ENCODE measurements at places on chromosomes 12 and 14. TPM values are rescaled to one million over a fixed set of nuclear protein-coding genes. Genes with fewer than 3 reads are reported as not detected.

DNA sequence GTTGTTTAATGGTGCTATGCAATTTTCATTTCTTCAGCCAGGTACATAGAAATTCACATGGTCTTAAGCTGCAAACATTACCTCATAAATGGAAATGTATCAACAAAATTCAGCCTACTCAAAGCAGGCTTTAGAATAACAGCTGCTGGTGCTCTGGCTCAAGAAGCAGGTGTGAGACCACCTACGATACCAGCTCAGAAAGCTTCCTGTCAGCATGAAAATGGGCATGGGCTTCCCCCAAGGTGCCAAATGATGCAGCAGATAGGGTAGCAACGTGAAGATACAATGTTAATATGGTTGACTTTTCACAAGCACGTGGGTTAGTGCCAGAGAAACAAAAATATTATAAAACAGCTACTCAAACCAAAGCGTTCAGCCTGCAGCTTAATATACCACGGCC is 343.4 kb upstream of the PRICKLE1 start:
- DNase-seq = no peak

DNA sequence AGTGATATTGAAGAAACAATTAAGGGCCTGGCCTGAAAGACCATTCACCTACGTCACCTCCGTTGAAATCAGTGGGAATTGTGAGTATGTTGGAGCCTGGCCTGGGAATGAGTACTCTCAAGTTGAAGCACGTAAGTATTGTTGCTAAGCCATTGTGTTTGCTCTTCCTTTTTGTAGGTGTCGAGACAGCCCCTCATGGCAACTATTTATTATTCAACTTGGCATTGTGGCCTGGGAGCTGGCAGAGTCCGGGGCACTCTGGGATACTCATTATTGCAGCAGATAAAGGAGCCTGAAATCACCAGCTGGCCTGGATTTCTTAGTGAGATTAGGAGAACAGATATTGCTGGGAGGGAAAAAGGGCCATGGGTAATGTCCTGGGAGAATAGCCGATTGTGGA is 147.4 kb downstream of the C12orf75 start:
- DNase-seq = no peak

MUCL1 gene
- polyA plus RNA-seq = not detected

MYF5 gene
- not detected for polyA plus RNA-seq

- DNase-seq = no peak
Measured at GRCh38 chr12:127172861-127173260, 1094.1 kb upstream of the TMEM132C start.

DNA sequence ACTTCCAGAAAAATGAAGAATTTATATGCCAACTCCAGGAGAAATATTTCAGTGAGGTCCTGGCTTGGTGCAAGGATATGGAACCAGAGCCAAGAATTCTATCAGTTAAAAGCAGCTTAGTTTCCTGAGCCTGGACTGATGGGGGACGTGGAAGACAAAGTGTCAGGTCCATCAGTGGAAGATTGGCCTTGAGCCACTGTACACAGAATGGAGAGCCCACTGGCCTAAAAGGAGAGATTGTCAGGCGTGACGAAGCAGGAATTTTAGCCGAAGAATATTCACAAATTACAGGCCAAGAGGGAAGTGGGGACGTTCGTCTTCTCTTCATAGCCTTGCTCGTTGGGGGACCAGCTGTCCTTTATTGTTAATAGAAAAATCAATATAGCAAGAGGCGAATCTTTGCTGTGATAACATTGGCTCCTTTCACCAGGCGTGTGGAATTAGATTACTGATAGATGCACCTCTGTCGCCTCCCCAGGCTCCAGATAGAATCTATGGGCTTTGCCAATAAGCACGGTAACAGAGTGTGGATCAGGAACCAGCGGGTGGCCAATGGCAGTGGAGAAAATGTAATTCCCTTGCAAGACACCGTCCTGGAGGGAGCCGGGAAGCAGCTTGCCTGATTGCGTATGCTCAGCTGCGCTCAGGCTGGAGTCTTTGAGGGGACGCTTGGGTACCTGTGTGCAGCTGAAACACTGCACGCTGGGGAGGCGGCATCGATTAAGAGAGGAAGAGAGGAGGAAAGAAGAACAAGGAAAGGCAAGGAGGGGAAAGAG is 56.4 kb downstream of the TMEM132C start:
- DNase-seq = no peak

GRCh38 chr14:37172024-37172869 is at the start of gene SLC25A21:
Gene SLC25A21, minus strand, starts transcription at chr14:37172606.
- DNase-seq = peak; percentile 84

DNA sequence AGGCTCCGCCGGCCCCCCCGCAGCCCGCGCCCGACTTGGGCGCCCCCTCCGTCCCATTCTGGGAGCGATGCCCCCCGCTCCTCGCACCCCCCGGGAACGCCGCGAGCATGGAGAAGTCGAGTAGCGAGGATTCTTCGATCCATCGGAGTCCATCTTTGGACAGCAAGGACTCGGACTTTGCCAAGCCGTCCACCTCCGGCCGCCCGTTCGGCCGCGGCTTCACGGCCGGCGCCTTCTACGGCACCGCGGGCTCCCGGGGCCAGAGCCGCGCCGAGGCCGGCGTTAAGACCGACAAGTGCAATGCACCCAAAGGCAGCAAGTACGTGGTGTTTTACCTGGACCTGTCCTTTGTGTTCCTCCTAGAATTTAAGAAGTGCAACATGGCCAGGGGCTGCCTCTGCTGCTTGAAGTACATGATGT is 123.6 kb downstream of the TSPAN9 start:
- DNase-seq = no peak

CNTN1 gene
- polyA plus RNA-seq = 0.38 TPM

- DNase-seq = peak; percentile 36
Measured at GRCh38 chr12:99611117-99611516, 36.4 kb upstream of the GARIN6 start.

MAP3K9 gene
- polyA plus RNA-seq = 0.05 TPM

PMEL gene
- 0.76 TPM for polyA plus RNA-seq

DNA sequence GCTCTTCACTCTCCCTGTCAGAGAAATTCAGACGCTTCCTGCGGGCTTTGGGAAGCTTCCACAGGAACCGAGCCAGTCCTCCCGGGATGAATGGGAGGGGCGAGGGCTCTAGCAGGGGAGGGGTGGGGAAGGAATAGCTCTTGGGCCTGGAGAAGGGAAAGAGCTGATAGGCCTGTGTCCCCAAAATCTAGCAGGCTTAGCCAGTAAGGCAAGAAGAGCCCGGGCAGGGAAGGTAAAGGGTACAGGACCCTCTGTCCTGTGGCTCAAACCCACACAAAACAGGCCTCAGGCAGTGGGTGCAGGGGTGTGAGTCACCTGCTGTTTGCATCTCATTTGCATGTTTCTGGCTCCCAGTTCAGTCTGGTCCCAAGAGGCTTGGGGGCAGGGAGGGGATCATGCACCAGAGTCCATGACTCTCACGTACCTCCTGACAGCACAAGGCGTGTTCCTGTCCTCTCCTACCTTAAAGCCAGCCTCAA is 8.7 kb upstream of the SMUG1 start:
- peak; percentile 70 for DNase-seq

AQP5 gene
- not detected for polyA plus RNA-seq

- DNase-seq = peak; percentile 59
Measured at GRCh38 chr12:14238221-14238792, 127.2 kb upstream of the ATF7IP start.

DNA sequence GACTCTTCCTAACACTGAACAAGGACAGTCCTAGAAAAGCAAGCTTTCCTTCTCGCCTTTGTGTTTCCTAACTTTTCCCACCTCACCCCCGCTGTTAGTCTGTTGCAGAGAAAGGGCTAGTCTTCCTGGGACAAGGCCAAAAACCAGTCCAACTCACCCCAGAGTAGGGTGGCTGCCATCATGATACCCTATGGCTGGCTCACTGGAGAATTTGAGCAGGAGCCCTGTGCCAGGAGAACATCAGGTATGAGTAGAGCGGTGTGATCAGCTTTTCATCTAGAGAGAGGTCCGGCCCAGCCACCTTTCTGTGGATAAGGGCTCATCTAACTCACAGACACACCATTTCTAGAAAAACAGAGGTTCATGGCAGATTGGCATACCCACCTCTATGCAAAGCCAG is 16.7 kb upstream of the ZFP36L1 start:
- DNase-seq = no peak

DNA sequence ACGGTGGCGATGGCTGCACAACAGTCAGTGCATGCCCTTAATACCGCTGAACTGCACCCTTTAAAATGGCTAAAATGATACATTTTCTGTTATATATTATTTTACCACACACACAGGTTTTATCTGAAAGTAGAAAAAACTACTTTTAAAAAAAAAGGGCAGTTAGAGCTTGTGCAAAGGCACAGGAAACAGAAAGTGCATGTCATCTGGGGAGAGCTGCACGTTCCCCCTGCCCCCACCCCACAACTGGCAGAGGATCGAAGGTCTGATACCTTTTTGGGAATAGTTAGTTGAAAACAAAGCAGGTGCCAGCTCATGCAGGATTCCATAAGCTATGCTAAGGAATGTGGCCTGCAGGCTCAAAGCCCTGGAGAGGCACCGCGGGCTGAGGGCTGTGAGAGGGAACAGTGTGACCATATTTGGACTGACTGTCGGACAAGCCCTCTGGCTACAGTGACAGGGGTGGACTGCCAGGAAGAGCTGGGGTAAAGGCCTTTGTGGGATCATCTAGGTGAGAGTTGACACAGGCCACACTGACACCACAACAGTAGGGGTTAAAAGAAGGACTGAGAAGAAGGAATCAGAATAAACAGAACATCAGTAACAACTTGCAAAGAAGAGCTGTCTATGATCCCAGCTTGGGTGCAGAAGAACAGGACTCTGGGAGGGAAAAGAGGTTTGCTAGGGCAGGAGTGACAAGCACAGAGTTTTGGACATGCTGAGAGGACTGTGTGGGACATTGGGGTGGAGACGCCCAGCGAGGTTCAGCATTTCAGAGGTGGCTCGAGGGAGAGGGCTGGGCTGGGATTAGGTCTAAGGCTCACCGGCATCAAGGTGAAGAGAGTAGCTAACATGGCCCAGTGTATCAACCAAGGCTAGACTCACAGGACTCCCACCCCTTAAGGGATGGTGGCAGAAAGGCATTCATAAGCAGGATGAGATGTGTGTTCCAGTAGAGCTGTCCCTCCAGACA is 54.6 kb downstream of the ACTN1 start:
- no peak for DNase-seq

DNA sequence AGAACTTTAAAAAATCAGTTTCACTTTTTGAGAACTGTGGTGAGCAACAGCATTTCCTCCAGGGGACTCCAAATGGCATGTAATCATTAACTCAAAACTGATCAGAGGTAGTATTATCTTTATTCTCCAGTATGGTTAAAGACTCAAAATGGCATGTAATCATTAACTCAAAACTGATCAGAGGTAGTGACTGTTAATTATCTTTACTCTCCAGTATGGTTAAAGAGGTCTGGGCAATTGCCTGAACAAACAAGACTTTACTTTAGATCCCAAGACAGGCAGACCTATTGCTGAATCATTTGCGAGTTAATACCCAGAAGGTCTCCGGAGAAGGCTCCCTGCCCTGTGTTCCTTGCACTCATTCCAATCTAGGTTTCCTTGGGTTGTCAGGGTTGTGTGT is 6.6 kb upstream of the ACADS start:
- DNase-seq = no peak

DNA sequence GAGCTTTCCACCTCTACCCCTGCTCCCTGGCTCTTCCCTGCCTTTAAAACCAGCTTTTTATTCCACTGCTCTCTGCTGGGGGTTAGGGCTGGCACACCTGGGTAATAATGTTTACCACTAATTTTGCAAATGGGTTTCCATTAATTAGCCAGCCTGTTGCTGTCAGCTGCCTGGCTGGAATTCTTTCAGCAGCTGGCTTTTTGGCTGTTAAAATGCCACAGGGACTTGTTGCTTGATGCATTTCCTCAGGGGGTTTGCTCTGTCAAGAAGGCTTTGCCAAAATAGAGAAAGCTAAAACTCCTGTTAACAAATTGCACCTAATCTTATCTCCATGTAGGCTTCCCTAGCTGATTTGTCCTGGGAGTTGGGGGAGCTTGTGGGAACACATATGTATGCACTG is 51.8 kb upstream of the PSMC1 start:
- no peak for DNase-seq

DNA sequence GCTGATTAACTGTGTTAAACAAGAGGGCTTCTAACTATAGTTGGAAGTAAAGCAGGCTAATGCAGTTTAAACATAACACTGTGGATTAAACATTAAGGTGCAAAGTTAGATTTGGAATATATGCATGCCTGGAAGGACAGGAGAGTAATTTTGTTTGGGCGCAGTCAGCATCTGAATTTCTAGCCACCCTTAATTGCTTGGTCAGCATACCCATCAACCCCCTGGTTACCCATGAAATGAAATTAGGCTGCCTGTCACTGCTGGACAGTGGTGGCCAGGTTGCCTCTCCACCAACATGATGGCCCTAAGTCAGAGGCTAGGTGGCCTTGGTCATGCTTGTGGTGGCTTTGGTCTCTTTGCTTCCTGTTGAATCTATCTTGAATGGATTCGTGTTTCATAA is 30.0 kb upstream of the PTPRB start:
- DNase-seq = no peak

ABCD2 gene
- not detected for polyA plus RNA-seq

- peak; percentile 35 for DNase-seq
Measured at GRCh38 chr12:49813131-49813530, 15.1 kb downstream of the NCKAP5L start.

DNA sequence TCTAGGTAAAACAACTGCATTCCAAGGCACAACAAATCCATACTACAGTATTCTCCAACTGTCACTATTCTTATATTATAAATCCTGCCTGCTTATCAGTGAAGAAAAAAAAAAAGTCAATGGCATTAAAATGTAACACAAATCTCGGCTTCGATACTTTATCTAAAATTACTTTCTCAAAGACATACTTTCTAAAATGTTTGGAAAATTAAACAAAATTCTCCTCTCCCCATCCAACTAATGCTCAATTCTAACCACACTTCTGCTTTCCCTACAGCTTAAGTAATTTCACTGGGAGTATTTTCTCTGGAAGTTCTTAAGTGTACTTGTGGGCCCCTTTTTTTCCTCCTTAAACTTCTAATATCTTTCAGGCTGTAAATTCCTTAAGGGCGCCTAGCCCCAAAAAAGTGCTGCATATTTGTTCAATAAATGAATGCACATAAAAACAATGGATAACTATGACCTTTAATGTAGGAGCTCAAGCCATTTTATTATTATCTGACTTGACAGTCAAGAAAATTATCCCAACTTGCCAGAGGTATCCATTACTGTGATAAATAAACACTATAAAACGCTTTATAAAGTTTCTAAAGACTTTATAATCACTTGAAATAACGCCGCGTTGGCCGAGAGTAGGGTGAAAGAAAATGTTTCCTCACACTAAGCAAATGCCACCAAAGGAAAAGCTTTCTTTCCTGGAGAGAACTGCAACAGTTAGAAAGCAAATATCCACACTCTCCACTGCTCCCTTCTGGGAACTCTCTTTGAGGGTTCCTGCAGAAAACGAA is 977 bp downstream of the HEATR5A start:
- DNase-seq = peak; percentile 33

C14orf132 gene
- 25.7 TPM for polyA plus RNA-seq

- peak; percentile 6 for DNase-seq
Measured at GRCh38 chr12:52493172-52493571, at the start of gene KRT6A. Gene KRT6A, minus strand, starts transcription at chr12:52493257. Its CDS starts 69 bp downstream, at chr12:52493188.

Data from GM23248 (cell line).